ENCODE measurements at places on chromosomes 4 and X.

DNA sequence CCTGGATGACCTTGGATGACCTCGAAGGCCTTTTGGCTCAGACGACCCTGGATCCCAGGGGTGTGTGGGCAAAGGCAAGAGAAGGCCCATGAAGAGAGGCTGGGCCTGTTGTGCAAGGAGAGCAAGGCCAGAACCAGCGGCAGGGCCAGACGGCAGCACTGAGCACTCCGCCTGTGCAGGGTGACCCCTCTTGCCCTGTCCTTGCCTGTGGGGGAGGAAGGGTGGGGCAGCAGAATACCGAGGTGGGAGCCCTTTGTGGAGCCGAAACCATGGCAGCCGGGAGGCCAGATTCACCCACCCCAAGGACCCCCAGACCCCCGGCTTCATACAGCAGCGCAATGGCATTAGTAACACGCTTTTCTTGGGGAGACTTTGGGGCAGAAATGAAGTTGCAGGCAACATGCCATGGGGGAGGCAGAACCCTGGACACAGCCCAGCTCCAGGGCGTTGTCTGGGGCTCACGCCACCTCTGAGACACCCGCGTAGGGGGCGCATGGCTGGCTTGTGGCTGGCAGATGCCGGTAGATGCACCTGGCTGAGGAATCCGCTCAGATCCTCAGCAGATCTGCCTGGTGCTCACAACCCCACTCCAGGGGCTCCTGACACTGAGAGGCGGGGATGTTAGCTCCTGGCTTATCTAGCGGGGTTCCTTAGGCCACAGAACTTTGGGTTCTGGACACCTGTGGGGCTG, 114.5 kb downstream of the FAM53A start:
- no peak for DNase-seq

DNA sequence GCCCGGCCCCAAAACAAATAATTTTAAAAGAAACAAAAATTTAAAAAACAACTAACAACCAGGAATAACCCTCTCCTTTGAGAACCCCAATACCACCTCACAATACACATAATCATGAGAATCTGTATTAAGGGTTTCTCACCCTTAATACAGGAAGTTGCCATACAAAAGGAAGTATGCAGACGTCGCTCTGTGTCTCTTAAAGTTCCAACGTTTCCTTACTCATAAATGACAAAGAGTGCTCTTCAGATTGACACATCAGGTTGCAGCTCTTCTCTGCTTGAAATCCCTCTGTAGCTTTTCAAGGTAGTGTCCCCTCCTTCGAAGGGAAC, 73.9 kb upstream of the IRF2 start:
- no peak for DNase-seq

DNA sequence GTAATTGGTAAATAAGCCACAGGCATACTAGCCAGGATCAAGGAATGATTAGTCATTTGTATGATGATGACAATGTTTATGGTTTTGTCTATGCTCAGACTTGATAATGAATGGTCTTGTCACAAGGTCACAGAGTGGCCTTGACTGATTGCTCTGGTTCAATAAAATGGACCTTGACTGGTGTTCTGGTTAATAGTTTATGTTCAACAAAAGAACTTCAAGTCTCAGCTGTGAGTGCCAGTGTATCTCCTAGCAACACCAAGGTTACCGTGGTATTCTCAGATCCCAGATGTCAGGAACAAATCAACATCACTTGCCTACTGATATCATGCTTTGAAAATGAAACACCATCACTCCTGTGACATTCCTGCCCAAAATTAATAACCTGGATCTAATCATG, 16.3 kb upstream of the LRAT start:
- no peak for DNase-seq

DNA sequence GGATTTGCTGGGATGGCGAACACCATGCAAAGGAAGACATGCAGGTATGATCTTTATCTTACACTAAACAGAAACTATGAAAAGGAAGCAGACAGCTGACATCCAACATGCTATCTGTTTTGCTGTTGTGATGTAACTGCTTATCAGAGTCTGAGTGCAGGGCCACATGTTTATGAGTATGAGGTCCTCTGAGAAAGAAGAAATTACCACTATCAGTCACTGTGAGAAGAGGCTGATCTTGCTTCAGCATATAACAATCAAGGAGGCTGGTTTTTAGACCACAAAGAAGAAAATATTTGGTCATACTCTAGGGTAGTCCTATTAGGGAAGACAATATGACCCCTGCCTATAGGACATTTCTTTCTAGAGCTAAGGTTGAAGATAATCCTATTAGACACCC, 18.5 kb downstream of the CLGN start:
- no peak for DNase-seq

- no peak for DNase-seq
Observed at GRCh38 chr4:5478697-5479096, 229.7 kb downstream of the EVC2 start.

DNA sequence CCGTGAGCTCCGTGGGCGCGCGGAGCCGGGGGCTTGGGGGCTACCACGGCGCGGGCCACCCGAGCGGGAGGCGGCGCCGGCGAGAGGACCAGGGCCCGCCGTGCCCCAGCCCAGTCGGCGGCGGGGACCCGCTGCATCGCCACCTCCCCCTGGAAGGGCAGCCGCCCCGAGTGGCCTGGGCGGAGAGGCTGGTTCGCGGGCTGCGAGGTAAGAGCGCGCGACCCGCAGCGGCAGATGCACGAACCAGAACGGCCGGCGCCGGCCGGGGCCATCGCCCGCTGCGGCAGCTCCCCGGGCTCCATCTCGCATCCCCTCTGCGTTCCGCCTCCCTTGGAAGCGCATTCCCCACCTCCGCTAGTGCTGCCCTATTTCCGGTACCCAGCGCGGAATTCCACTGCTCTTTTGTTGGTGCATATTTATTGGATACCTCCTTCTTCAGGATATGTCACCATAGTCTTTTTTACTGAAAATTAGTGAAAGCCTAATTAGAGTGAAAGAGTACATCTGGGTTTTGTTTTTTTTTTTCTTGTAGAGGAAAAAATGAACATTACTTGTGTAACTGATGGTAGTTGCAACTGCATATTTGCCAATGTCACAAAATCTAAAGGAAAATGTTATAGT, 797 bp downstream of the PKD2 start:
- DNase-seq = peak; percentile 7

DNA sequence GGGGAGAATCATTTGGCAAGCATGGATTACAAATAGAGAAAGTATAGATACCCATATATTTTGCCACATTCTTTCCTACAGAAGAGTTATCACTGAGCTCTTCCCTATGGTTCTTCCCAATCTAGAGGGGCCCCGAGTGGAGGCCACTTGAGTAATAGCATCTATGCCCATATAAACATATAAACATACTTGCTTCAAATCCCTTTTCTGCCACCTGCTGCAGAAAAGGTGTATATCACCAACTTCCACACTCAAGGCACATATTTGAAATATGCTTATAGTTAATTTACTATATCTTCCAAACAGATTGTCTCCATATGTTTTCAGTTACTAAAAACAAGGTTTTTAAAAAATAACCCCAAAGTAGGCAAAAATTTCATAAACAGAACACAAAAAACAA, 642.8 kb upstream of the DIPK2B start:
- no peak for DNase-seq

DNA sequence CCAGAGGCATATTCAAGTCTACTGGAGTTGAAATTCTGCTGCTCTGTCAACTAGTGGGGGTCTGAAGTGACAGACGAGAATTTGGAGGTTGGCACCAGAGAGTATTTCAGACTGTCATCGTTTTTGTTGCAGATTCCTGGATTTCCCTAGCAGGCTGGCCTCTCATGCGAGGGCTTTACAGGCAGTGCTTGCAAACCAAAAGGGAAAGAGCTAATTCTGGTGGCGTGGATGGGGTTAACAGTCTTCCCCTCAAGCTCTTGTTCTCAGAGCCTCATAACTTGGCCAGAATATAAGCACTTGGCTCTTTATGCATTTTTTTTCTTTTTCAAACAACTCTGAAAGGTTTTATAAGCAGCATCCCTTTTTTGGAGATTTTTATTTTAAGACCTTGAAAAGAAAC, at the start of gene SPARCL1:
TSS of gene SPARCL1 (minus strand) at position 190 of the 400 bp plus-strand sequence. CDS start 29,802 bp downstream, outside the sequence.
- DNase-seq = no peak

DNA sequence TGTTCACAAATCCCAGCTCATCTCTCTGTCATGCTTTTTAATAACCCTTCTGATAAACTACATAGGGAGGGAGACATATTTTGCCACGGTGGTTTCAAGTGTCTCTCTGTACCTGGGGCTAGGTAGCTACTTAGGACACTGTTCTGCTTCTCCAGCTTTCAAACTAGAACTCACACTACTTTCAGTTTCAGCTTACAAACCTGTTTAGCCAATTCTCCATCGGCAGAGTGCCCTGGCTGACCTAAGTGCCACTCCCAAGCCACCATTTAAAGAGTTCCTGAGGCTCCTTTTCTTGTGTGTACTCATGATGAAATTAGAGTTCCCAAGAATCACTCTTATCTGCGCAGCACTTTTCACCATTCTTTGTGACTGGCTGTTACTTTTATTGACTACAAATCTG, 899.2 kb downstream of the FAT4 start:
- no peak for DNase-seq

Measured in SHP77 treated with DMSO at 0.1 percent for 48 hours (cell line).